ENCODE measurements at places on chromosomes 12 and 14.

DNA sequence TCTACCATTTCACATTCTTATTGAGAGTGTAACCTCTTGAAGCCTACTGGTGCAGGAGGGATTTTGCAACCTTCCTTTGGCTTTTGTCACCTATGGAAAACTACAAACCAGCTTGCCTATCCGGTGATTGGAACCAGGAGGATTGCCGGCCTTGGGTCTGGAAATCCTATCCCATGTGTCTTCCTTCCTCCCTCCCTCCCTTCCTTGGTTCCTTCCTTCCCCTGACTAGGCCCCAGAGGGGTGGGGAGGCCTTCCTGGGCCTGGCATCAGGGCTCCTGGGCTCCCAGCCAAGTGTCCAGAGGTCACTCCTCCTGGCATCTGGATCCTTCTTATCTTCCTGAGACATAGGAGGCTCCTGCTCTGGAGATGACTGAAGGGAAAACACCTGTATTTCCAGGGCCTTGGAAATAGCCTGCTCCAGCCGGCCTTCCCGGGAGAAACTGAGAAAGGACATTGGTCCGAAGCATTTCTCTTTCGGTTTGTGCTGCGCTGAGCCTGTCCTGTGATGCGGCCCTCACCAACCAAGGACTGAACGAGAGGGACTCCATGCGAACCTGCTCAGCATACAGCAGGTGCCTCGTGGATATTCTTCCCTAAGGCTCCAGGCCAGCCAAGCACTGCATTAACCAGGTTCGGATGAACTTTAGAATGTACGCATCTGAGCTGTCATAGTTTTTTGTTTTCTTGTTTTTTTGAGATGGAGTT lies 43.4 kb downstream of the PSMA6 start:
- no peak for DNase-seq

DNA sequence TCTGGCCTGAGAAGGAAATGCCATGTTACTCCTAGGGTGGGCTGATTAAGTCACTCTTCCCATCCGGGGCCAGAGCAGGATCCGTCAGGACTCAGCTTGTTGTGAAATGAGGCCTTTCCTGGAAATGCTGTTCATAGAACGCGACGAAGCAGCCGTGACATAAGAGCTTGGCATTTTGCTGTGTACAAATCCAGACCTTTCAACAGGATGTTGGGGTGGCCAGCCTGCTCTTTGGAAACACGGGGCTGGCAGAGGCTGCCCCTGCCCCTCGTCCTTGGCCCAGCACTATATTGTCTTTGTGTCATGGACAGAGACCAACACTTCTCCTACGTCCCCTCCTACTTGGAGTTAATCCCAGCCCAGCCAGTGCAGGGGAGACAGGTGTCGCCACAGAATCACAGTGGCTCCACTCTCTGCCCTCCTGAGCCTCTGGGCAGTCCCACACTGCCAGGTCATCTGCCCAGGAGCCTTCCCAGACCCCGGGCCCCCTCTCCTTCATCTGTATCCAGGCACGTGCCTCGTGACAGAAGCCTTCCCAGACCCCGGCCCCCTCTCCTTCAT lies 18.6 kb upstream of the EIF5 start:
- no peak for DNase-seq

- no peak for DNase-seq
Observed at GRCh38 chr12:111757361-111758119, 9.2 kb upstream of the ALDH2 start.

GRCh38 chr14:102375119-102375518 lies 12.4 kb downstream of the TECPR2 start:
- no peak for DNase-seq

DNA sequence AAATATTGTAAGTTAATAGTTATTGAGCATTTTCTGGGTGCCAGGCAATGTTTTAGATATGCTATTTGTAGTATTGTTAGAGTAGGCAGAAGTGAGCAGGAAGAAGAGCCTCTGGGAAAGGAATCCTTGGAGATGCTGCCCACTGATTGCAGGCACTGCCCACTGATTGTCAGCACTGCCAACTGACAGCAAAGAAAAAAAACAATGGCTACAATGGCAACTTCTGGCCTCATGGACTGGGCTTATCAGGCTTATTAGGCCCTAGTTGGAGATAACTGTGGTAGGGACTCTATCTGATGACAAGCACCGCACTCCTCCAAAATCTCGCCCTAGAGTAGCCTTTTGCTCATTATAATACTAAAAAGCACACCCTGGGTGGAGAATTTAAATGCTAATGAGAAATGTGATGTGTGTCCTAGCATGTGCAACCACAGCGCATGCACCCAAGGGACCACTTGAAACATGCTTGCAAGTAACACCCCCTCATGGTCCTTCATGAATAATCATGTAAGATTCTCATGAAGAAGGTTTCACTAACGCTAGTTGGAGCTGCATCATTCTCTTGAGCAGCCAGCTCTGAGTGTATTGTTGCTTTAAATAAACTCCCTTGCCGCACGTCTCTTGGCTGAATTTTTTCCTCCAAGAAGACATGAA lies 103.5 kb upstream of the PPP4R3A start:
- DNase-seq = no peak

- DNase-seq = no peak
Observed at GRCh38 chr14:96627386-96627785, 125.2 kb downstream of the PAPOLA start.

- no peak for DNase-seq
Observed at GRCh38 chr12:57781244-57781643, 1.3 kb upstream of the TSFM start.

DNA sequence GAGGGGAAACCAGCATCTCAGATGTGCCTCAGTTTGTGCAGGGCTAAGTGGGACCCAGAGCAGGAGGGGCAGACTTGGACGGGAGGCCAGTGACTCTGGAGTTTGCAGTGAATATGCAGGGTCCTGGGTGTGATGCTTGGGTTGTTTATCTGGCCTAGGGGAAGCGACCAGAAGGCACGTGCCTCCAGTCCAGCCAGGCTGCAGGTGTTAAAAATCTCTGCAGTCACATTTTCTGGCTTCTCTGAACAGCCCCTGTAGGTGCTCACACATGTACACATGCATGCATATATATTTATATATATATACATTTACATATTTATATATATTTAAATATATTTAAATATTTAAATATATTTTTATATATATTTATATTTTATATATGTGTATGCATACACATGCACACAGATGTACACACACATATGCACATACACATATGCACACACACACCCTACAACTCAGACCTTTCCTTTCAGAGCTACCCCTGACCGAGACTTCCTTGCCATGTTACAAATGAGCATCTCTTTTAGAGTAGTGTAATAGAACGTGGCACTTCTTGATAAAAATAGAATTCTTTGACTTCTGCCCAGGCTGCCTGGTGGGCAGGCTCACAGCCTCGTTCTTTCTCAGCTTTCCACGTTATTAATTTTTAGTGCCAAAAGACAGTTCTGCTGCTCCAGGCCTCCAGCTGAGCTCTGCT lies 26.8 kb upstream of the TCL1B start:
- DNase-seq = no peak

- DNase-seq = no peak
Observed at GRCh38 chr12:58081488-58081887, 140.1 kb downstream of the ATP23 start.

- no peak for DNase-seq
Observed at GRCh38 chr12:114873656-114874055, 189.7 kb upstream of the TBX3 start.

GRCh38 chr12:108333898-108334699 lies 5.0 kb downstream of the CMKLR1 start:
- DNase-seq = no peak

- DNase-seq = peak; percentile 43
Observed at GRCh38 chr12:64390275-64390851, at the start of gene C12orf56. Gene C12orf56, minus strand, starts transcription at chr12:64390758. Its CDS starts 193 bp downstream, at chr12:64390565.

- no peak for DNase-seq
Observed at GRCh38 chr14:36163451-36163850, 13.1 kb downstream of the PTCSC3 start.

DNA sequence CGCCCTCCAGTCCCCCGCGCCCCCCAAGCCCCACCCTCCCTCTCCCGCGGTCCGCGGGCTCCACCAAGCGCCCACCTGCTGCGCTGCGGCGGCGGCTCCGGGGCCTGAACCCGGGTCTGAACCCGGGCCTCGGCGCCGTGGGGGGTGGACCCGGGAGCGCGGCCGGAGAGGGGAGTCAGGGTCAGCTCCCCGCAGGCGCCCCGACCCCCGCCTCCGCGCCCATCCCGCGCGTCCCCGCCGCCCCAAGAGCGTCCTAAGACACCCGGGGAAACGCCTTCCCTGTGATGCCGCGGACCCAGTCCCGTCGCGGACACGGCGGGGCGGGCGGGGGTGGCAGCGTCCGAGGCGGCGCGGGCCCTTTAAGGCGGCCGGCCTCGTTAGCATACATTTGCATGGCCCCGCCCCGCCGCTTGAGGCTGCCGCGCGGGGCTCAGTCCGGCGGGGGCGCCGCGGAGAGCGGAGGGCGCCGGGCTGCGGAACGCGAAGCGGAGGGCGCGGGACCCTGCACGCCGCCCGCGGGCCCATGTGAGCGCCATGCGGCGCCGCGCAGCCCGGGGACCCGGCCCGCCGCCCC lies at the start of gene MMP17:
TSS of gene MMP17 (plus strand) at position 433 of the 574 bp plus-strand sequence. CDS start at position 535, 102 bp downstream.
- no peak for DNase-seq

GRCh38 chr14:81331229-81332021 lies 68.7 kb downstream of the STON2 start:
- no peak for DNase-seq

- no peak for DNase-seq
Observed at GRCh38 chr12:65754744-65755595, 69.3 kb upstream of the HMGA2 start.

GRCh38 chr12:127680516-127680915 lies 586.5 kb upstream of the TMEM132C start:
- no peak for DNase-seq

GRCh38 chr14:20377171-20377570 lies 33.7 kb downstream of the PARP2 start:
- DNase-seq = no peak

DNA sequence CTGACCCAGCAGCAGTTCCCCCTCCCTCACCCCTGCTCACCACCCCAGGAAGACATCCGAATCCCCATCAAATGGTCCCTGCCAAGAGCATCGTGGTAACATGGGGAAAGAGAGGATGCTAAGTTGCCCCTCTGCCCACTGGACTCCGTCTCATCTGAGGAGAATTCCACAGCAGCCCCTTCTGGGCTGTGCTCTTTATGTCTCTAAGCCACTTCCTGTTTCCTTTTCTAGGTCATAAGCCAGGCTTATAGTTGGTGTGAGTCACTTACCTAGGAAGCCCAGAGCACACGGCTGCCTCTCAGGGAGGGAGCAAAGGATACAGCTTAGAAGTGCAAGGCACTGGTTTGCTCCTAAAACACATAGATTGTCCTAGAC lies 76.0 kb downstream of the VCPKMT start:
- no peak for DNase-seq

DNA sequence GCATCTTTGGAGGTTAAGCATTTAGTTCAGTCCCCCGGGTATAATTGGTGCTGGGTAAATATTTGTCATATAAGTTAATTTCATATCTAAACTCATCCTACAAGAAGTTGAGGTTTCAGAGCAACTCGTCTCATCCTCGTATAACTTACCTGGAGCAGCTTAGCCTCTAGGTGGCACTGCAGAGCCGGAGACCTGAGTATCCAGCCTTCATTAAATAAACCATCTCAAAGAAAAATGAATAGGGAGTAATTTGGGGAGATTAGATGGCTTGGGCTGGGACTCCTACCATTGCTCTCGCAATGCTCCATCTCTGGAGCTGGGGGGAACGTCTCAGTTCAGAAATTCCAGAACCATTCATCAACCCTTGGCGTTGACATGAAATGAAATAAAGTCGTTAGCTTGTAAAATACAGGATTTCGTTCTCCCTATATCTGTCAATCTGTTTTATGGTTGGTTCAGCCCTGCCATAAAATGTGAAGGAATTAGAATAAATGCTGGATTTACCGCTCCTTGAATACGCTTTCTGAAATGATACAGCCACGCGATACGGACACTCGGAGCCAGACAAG lies 122.9 kb upstream of the TMEM132D start:
- DNase-seq = peak; percentile 26

GRCh38 chr14:20707622-20708021 lies 19.1 kb downstream of the ANG start:
- DNase-seq = no peak

GRCh38 chr14:95527387-95528002 lies 7.4 kb upstream of the GLRX5 start:
- DNase-seq = peak; percentile 27

DNA sequence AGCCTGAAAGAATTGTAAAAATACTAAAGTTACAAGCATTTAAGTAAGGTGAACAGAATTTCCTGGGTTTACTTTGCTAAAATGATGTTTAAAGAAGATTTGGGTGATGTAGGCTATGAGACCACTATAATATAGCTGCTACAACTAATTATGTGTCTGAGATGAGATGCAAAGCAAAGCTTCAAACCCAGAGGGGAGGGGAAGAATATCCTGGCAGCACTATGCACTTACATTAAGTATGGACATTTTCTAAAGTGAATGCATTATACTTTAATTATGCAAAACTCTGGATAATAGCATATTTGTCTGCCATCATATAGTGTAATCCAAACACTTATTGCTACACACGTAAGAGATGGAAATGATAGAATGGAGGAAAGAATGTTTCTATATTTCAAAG lies 1003.7 kb downstream of the GALC start:
- DNase-seq = peak; percentile 53

GRCh38 chr12:54042970-54043853 lies 10.4 kb downstream of the HOXC5 start:
- DNase-seq = no peak

DNA sequence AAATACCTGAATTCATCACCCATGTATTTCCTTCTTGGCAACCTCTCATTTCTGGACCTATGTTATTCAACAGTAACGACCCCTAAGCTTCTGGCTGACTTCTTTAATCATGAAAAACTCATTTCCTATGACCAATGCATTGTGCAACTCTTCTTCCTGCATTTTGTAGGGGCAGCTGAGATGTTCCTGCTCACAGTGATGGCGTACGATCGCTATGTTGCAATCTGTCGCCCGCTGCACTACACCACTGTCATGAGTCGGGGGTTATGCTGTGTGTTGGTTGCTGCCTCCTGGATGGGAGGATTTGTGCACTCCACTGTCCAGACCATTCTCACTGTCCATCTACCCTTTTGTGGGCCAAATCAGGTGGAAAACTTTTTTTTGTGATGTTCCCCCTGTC lies 356 bp downstream of the OR4Q2 start:
- DNase-seq = no peak

- DNase-seq = no peak
Observed at GRCh38 chr12:27428466-27428865, 18.1 kb upstream of the SMCO2 start.

DNA sequence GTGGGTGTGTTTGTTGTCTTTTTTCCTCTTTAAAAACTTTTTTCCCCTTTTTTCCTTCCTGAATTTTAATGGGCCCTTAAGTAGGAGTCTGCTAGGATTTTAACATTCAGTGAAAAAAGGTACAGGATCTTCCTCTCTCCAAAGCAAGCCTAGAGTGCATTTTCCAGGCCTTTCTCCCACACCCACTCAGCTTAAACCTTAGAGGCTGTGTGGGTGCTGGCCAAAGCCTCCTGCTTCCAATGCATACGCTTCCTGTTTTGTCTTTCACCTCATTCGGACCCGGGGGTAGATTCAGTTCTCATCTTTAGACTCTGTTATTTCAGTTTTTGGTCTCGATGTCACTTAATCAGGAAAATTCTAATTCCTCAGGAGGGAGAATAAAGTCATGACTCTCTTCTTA lies 51.2 kb downstream of the TMEM30B start:
- no peak for DNase-seq

GRCh38 chr14:77526266-77526665 lies 27.6 kb upstream of the ISM2 start:
- no peak for DNase-seq

All from NCI-H1436 (cell line).